ENCODE measurements at places on chromosomes 12 and 14.

DNA sequence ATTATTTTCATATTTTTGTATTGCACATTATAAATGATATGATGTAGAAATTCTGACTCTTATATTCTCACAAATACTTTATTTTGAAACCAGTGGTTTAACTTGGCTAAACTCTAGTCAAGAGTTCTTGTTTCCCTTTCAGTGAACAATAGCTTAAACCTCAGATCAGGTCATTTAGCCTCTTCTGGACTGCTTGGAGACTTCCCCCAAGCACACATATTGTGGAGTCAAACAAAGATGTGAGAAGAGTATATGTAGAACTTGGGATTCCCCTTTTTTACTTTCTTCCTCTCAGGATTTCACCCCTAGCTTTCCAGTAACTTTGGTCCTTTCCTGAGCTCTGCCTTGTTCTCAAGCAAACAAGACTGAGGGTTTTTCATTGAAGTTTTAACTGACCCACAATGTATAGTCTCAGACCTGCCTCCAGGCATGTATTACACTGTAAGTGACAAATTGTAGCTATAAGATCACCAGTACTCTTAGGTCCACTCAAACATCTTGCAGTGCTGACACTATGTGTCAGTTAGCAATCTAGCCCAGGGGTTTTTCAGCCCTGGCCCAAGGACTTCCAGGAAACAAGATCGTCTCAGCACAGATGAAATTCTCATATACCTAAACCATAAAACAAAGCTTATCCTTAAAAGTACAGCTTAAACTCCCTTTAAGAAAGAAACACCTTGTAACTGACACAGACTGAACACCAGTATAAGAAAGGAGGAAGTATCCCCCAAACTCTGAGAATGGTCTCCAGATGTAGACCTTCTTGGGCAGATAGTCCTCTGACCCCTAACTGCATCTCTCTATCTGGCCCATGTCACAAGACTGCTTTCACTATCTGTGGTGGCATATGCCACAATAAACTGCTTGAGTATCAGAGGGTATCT lies 98.6 kb downstream of the SLC6A15 start:
- no peak for DNase-seq

DNA sequence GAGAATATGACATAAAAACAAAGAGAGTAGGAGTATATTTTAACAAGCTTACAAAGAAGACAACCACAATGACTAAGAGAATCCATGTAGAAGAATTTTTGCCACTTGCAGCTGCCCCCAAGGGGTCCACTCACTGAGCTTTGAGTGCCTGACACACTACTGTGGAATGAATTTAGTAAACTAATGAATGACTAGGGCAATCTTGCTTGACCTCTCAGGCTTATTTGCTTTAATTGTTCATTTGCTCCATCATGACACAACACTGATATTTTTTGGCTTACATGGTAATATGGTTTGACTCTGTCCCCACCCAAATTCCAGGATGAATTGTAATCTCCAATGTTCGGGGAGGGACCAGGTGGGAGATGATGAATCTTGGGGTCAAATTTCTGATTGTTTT lies 249.1 kb upstream of the FAR2 start:
- DNase-seq: no peak

DNA sequence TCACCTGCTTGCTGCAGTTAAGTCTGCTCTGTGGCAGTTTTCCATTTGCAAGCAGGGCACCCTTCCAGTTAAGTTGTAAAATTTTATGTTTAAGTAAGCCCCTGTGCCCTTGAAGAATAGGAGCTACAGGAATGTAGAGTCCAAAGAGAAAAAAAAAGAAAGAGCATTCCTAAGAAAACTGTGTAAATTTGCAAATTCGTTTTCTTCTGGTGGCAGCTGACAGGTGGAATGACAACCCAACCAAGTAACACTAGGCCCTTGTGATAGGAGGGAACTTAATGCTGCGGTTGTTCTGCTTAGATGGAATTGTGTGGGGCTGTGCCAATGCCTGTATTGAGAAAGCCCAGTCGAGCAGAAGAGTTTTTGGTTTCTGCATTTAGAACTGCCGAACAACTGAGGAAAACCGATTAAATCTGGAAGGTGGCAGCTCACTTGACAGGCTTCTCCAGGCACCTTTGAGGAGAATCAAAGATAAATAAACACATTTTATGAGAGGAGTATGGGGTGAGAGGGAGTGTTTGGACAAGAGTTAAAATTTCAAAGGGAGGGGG lies 280.0 kb downstream of the RAD51B start:
- no peak for DNase-seq

DNA sequence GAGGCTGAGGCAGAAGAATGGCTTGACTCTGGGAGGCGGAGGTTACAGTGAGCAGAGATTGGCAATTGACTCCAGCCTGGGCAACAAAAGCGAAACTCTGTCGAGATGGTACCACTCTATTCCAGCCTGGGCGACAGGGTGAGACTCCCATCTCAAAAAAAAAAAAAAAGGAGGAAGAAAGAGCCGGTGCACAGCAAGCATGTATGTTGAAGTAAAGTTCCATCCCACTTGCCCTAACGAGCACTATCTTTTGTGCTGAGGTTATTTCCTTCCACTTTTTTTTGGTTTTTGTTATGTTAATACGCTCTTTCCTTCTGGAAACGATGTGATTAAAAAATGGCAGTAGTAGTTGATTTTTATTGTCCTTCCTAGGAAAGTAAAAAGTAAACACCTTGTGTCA lies 19.5 kb upstream of the GOLGA5 start:
- DNase-seq: no peak

GRCh38 chr12:19744705-19745218 lies 305.5 kb downstream of the AEBP2 start:
- DNase-seq: peak; percentile 70

DNA sequence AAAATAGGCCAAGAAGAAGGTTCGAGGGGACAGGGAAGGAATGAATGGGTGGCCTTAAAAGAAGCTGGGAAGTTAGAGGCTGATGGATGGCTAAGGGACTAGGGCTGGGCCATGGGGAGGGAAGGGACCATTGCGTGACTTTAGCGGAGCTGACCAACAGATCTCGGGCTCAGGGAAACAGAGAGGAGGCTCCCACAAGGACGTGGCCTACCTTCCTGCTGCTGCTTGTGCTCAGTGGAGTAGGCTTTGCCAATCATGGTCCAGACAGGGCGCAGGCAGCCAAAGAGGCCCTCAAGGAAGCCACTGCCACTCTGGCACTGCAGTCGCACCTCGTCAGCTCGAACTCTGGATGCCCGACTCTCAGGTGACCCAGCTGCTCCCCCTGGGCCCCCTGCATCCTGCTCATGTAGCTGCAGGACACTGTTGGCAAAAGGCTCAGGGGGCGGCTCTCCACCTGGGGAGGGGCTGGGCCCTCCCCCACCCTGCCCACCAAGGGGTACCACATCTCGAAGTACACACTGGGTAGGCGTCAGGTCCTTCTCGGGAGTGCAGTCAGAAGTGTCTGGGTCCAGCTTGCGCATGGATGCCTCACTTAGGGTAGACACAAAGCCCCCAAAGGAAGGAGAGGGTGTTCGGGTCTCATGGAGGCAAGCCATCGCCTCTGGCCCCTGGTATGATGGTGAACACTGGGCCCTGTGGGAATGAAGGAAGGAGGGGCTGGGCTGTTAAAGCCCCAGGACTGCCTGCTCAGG lies 12.3 kb downstream of the MAP3K12 start:
- no peak for DNase-seq

- DNase-seq: no peak
Measured at GRCh38 chr12:2924019-2924418, 33.3 kb downstream of the TULP3 start.

- DNase-seq: no peak
Measured at GRCh38 chr14:104349950-104350349, 211.6 kb downstream of the KIF26A start.

DNA sequence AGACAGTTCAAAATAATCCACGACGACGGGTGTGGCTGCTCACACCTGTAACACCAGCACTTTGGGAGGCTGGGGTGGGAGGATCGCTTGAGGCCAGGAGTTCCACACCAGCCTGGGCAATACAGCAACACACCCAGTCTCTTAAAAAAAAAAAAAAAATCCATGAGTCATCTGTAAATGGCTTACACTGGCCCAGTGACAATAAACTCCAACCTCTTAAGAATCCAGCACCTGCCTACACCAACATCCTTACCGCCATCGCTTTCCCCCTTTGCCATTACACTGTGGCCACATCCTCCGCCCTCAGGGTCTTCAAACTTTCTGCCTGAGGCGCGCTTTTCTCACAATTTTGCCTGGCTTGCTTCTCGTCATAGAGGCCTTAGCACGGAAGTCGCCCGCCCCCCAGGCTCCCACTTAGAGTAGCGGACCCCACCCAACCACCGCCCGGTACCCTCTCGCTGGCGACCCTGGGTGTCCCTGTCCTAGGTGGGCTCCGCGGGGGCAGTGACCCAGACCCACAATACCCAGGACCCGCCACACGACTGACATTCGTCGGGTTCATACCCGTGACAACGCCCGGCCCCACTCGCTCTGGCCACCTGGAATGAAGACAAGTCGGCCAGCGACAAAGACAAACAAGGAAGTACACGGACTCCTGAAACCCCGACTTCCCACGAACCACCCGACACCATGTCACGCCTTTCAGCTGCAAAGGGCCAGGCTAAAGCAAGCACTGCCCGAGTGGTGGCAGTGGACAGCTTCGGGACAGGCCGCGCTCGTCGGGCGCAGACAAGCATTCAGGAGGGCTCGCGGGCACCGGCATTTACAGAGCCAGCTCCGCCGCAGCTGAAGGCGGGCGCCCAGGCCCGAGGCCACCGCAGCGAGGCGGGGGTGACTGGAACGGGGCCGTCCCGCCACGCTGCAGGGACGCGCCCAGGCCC lies 636 bp downstream of the GOLGA3 start:
- no peak for DNase-seq

GRCh38 chr12:78305808-78306207 lies 475.1 kb downstream of the NAV3 start:
- no peak for DNase-seq

- no peak for DNase-seq
Measured at GRCh38 chr14:44438936-44439335, 68.1 kb downstream of the FSCB start.

- DNase-seq: no peak
Measured at GRCh38 chr12:68972595-68972994, 39.6 kb upstream of the CPM start.

GRCh38 chr14:105094193-105094907 lies 29.1 kb upstream of the GPR132 start:
- DNase-seq: no peak

GRCh38 chr12:15256761-15257160 lies 35.5 kb upstream of the RERG start:
- no peak for DNase-seq

DNA sequence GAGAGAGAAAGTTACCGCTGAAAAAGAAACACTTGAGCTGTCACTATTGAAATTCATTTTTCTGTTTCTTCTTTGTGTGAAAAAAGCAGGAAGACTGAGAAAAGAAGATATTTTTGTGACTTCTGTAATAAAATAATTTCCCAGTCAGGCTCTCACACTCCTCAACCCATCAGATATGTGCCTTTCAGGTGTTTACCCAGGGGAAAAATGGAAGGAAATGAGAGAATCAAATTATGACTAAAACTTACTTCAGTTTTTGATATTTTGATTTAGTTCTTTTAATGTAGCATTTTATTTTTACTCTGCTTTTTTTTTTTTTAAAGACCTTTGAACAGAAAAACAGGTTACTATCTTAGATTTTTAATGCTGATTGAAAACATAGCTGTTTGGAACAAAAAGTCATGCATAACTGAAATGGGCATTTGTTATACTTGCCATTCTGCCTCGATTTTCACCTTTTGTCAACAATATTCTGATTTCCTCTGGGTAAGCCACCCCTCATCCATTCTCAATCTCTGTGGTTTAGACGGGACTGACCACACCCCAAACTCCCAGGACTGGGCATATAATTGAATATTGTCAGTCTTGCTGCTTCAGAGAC lies 133.2 kb upstream of the KRR1 start:
- no peak for DNase-seq

GRCh38 chr12:47032644-47033043 lies 46.8 kb upstream of the PCED1B start:
- peak; percentile 34 for DNase-seq

DNA sequence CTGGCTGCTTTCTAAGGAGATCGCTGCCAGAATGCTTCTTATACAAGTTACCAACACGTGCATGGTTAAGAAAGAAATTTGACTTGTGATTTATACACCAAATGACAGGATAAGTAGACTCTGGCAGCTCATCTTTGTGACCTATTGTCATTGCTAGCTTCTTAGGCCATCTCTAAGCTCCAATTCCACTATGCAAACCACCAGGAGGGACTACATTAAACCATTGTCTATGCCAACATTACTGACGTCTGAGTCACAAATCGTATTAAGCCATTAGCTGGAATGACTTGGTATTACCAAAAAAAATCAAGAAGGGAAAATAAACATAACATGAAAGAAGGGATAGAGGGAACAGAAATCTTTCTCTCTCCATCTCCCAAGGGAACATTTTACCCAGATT lies 15.8 kb upstream of the VPS33A start:
- no peak for DNase-seq

GRCh38 chr12:6494258-6494743 lies 399 bp downstream of the NCAPD2 start:
- no peak for DNase-seq

- no peak for DNase-seq
Measured at GRCh38 chr14:69270795-69271708, 11.1 kb downstream of the GALNT16 start.

GRCh38 chr14:42877716-42878115 lies 1271.0 kb downstream of the LRFN5 start:
- DNase-seq: no peak

- DNase-seq: no peak
Measured at GRCh38 chr14:101075025-101075800, 171.7 kb upstream of the RTL1 start.

GRCh38 chr12:7884689-7885088 lies 12.0 kb upstream of the SLC2A14 start:
- no peak for DNase-seq

- DNase-seq: no peak
Measured at GRCh38 chr12:27237790-27238771, 6.0 kb upstream of the STK38L start.

- no peak for DNase-seq
Measured at GRCh38 chr12:80352474-80352873, 91.6 kb upstream of the PTPRQ start.

- DNase-seq: no peak
Measured at GRCh38 chr12:24398605-24399004, 449.1 kb upstream of the SOX5 start.

GRCh38 chr12:11902525-11902875 lies 168.2 kb upstream of the BCL2L14 start:
- no peak for DNase-seq

- DNase-seq: no peak
Measured at GRCh38 chr14:79274641-79275291, 936.5 kb downstream of the DIO2 start.

GRCh38 chr14:77314043-77314442 lies 6.6 kb downstream of the POMT2 start:
- DNase-seq: no peak

- DNase-seq: no peak
Measured at GRCh38 chr14:49896966-49897365, 4.1 kb downstream of the ARF6 start.

GRCh38 chr12:123457980-123458779 lies at the start of gene SNRNP35:
SNRNP35 (plus strand) TSS chr12:123458139; CDS start chr12:123465541, 7,402 bp downstream.
- DNase-seq: peak; percentile 81
